GM10248 (cell line): ENCODE measurements at places on chromosomes 11 and 22.
A peak's percentile ranks its signal among the peaks of the same experiment; 100 is the strongest.

DNA sequence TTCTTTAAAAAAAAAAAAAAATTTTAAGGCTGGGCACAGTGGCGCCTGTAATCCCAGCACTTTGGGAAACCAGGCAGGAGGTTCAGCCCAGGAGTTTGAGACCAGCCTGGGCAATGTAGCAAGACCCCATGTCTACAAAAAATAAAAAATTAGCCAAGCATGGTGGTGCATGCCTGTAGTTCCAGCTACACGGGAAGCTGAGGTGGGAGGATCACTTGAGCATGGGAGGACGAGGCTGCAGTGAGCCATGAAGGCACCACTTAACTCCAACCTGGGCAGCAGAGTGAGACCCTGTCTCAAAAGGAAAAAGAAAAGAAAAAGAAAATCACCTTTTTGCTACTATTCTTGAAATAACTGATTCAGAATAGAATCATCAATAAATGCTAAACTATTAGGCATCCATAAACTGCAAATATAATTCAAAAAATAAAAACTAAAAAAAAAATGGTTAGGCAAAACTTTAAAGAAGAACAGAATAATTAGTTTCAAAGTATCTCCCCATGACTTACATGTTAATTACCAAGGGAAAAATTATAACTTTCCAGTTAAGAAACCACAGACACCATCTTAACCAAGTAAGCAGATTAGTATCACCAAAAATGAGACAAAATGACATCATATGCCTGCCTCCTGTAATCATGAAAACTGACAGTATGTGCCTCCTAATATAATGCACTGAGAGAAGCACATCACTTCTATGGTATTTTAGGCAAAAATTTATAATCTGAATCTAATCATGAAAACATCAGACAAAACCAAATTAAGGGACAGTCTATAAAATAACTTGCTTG is 63.6 kb downstream of the DENND5A start:
- DNase-seq, result no peak

DNA sequence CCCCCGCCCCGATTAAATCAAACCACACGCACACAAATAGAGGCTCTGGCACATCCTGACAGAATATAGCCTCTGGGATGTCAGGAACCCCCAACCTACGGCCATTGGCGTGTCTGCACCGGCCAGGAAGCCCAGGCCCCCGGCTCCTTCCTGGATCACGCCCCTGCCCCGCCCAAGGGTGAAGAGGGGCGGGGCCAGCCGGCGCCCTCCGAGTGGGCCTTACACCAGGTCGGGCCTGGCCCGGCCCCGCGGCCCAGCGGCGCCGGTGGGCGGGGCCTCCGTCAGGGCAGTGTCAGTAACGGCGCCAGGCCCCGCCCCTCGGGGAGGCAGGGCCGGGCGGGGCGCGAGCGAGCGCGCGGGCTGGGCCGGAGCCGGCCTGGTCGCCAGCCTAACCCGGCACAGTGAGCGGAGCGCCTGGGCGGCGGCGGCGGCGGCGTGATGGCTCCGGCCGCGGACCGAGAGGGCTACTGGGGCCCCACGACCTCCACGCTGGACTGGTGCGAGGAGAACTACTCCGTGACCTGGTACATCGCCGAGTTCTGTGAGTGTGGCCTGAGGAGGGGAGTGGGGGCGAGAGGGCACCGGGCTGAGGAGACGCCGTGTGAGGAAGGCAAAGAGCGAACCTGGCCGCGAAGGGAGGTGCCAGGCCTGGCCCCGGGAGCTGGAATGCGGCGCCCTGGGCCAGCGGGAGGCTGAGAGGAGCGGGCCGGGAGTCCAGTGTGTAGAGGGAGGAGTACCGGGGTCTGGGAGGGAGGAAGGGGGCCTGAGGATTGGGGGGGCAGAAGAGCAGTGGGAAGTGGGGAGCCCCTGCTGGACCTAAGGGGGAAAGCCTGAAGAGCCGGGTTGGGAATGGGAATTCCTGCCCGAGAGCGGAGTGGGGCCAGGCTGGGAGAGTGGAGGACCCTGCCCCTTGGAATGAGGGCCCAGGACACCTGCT is at the start of gene ACER3:
Gene ACER3, plus strand, starts transcription at position 380 of the 937 bp plus-strand sequence. Its CDS starts 59 bp downstream, at position 439.
- peak; percentile 99 for DNase-seq

DNA sequence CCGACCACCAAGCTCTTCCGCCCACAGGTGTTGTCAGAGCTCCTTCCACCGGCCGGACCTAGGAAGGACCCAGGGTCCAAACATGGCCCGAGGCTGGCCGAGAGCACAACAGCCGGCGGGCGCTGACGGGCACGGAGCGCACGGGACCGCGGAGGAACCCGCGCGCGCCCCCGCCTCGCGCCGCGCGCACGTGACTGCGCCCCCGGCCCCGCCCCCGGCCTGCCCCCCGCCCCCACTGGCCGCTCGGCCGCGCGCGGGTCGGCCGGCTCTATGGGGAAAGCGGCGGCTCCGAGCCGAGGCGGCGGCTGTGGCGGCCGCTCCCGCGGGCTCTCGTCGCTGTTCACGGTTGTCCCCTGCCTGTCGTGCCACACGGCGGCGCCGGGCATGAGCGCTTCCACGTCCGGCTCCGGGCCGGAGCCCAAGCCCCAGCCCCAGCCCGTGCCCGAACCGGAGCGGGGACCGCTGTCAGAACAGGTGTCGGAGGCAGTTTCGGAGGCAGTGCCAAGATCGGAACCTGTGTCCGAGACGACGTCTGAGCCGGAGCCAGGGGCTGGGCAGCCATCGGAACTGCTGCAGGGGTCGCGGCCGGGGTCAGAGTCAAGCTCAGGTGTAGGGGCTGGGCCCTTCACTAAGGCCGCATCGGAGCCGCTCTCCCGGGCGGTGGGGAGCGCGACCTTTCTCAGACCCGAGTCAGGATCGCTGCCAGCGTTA is at the start of gene OSBP2:
Gene OSBP2, plus strand, starts transcription at position 235 of the 711 bp plus-strand sequence. Its CDS starts 36 bp downstream, at position 271.
- DNase-seq, result peak; percentile 59

- no peak for DNase-seq
Observed at GRCh38 chr11:130177782-130178181, 18.2 kb downstream of the ST14 start.

DNA sequence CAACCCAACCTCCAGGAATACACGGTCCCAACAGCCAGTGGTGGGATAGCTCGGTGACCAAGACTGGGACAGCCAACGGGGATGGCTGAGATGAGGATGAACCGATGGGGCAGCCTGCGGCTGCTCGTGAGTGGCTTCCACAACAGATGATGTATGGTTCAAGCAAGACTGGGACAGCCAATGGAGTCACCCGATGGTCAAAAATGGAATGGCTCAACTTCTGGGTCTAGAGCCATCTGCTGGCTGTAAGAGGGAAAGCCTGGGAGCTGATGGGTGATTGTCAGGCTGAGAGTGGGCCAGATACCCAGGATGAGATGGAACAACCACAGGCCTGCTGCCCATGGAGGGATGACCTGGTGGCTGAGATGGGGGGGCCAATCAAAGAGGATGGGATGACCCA is 35.5 kb downstream of the SYT7 start:
- DNase-seq, result peak; percentile 54

- DNase-seq, result no peak
Observed at GRCh38 chr11:27383645-27384044, 20.6 kb upstream of the CCDC34 start.

DNA sequence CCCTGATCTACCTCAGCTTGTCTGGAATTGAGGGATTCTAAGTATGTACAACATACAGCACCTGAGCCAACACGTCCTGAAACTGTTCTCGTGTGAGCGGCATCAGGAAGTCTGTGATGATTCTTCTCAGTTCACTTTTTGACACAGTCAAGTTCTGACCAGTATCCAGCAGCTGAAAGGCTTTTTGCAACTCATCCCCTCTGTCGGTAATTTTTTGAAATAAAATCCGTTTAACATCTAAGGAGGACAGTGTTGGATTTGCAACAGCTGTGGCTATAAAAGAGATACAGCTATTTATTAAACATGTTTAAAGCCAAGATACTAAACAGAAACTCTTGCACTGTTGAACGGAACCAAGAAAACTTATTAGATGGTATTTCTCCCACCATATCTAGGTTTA is 39.3 kb downstream of the EFCAB6 start:
- no peak for DNase-seq

- no peak for DNase-seq
Observed at GRCh38 chr11:132531921-132532320, 1000.4 kb downstream of the OPCML start.

DNA sequence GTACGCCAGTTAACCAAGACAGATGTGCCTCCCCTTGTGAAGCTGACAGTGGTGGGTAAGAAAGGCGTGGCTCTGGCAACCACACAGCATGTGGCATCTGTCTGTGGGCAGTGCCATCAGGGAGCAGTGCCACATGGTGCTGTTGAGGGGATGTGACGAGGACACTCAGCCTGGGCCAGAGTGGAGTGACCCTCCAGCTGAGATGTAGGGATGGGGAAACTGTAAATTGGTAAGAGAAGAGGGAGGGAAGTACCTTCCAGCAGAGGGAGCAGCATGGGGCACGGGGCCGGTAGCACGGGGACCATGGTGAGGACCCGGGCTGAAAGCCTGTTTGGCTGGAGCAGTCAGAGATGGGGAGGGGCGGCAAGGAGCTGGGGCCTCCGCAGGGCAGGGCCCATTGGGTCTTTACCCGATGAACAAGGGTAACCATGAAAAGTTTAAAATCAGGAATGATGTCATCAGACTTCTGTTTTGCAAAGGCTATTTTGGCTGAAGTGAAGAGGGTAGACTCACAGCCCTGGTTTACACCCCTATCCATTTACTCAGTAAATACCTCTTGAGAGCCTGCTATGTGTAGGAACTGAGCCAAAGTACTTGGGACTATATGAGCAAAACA is 10.4 kb downstream of the TMPRSS6 start:
- no peak for DNase-seq

DNA sequence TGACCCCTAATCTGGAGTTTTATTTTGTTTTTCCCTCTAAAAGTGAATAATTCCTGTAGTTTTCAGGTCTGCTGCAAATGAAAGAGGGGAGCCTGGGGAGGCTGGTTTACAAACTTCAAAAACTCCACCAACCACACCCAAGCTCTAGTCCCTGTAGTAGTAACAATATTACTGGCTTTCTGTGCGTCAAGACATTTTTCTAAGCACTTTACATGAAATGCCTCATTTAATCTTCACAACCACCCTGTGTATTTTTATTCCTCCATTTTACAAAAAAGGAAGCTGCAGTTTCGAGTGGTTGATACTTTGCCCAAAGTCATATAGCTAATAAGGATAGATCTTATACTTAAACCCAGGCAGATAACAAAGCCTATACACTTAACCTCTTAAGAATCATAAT is 23.5 kb downstream of the CTNND1 start:
- peak; percentile 28 for DNase-seq

DNA sequence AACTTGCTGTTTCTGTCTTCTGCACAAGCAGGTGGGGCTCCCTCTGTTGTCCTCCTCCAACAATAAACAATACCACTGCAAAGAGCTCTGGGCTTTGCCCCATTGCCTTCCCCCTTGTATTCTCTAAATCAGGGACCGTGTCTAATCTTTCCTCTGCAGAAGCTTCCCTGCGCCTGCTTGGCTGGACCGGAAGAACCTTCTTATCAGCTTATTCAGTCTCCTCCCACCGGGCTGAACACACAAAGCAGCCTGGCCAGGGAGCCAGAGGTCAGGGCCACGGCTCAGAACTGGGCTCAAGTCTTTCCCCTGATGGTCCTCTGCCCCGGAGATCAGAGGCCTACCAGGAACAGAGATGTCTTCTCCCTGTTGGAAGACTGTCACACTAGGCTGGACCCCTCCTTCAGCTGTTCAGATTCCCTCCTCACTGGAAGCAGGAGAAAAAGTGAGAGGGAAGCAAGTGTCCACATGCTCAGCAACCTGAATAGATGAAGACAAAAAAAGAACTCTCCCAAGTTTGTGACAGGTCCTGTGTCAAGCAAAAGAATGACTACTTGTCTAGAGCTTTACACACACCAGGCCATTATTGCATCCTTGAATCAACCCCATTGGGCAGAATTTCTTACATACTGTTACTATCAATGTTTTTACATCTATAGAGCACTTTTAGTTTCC is 63.7 kb downstream of the RAB30 start:
- peak; percentile 30 for DNase-seq

DNA sequence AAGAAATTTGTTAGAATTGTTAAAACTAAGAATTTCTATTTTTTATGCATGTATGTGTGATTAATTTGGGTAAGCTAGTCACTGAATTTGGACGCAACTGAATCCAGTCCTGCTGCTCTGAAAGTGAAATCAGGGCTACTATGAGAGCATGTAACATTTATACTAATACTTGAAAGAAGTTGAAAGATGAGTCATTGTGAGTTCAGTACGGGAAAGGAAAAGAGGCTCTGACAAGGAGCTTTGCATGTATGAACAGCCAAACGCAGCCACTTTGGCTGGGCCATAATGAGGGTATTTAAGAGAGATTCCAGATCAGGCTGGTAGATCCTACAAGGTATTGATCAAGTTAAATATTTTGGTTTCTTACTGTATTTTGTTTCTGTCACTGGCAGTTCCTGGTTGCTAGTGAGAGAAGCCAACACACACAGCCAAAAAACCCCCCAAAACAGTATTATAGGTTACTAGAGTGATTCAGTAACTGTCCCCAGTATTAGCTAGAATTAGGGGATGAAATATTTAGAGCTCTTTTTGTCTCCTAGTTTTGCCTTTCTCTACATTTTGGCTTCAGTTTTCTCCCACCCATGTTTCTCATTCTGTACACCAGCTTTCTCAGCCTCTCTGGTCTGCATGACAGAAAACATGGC is 14.1 kb downstream of the AASDHPPT start:
- peak; percentile 48 for DNase-seq

- no peak for DNase-seq
Observed at GRCh38 chr22:26651815-26652214, 5.6 kb upstream of the MIAT start.

- DNase-seq, result no peak
Observed at GRCh38 chr11:129888451-129888850, 6.9 kb downstream of the NFRKB start.

DNA sequence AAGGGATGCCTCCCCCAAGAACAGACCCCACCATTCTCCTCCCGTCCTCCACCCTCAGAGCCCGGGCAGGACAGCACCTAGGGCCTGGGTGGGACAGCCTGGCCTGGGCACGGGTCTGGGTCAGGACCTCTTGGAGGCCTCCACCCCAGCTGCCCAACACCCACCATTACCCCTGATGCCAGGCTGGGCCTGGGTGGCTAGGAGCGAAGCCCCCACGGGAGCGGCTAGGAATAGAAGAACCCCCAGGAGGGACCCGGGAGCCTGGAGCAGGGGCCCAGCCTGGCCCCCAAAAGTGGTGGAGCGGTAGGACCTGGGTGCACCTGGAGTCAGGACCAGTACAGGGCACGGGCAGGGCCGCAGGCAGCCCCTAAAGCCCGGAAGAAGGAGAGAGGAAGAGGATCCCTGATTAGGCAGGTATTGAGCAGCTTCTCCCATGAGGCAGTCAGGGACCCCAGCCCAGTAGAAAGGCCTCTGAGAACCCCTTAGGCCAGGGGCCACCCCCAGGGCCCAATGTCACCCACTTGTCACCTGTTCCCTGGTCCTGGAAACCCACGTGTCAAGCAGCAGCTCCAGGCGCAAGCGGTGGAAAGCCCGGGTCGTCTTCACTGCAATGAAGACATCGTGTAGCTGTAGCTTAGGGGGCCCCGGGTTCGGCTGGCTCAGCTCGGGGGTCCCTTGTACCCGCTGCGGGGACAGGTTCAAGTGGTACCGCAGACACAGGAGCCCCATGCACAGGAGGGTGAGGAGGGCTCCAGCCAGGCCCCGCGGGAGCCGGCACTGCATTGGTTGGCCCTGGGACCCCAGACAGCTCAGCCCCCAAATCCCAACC is 575 bp downstream of the MFNG start:
- peak; percentile 44 for DNase-seq

- no peak for DNase-seq
Observed at GRCh38 chr22:20955548-20955947, 11.5 kb upstream of the AIFM3 start.

- peak; percentile 70 for DNase-seq
Observed at GRCh38 chr11:2142762-2143202, 3.6 kb upstream of the IGF2 start.

- DNase-seq, result no peak
Observed at GRCh38 chr11:34185926-34186841, 80.8 kb downstream of the NAT10 start.

GRCh38 chr11:8032122-8032521 is 45.0 kb downstream of the EIF3F start:
- DNase-seq, result no peak
